Endothelial cell of umbilical vein (primary cell): ENCODE measurements at places on chromosomes 4 and X. TPM values are rescaled to one million over a fixed set of nuclear protein-coding genes. Genes with fewer than 3 reads are reported as not detected.

DNA sequence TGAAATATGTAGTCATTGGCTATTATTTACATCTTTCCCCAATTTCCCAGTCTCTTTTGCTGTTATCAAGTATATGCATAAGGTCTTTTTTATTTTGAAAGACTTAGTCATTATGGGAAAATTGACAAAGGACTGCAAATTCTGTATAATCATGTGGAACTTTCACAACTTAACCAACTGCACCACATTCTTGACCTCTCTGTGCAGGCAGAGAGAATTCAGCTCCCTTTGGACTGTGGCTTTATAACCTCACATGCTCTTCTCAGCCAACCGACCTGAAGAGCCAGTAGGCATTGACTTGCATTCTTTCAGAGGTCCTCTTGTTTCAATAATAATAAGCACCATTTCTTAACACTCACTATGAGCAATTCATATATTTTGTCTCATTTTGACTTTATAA is 66.9 kb downstream of the ANXA3 start:
- DNase-seq = no peak
- no peak overlapping the region for H3K27ac ChIP-seq
- H3K4me3 ChIP-seq = no peak overlapping the region
- peaks cover 9% of the 10 kb centered on the region for H3K4me1 ChIP-seq
- no peaks in the 10 kb centered on the region for H3K27me3 ChIP-seq
- H3K36me3 ChIP-seq = no peaks in the 10 kb centered on the region

TMPRSS11D gene
- total RNA-seq = not detected in 2 replicates

ZIC3 gene
- not detected in 2 replicates for total RNA-seq

- DNase-seq = no peak
- no peak overlapping the region for H3K27ac ChIP-seq
- H3K4me1 ChIP-seq = no peaks in the 10 kb centered on the region
- H3K27me3 ChIP-seq = no peaks in the 10 kb centered on the region
- no peaks in the 10 kb centered on the region for H3K36me3 ChIP-seq
Measured at GRCh38 chr4:183229397-183229796, 90.7 kb downstream of the CLDN22 start.

DNA sequence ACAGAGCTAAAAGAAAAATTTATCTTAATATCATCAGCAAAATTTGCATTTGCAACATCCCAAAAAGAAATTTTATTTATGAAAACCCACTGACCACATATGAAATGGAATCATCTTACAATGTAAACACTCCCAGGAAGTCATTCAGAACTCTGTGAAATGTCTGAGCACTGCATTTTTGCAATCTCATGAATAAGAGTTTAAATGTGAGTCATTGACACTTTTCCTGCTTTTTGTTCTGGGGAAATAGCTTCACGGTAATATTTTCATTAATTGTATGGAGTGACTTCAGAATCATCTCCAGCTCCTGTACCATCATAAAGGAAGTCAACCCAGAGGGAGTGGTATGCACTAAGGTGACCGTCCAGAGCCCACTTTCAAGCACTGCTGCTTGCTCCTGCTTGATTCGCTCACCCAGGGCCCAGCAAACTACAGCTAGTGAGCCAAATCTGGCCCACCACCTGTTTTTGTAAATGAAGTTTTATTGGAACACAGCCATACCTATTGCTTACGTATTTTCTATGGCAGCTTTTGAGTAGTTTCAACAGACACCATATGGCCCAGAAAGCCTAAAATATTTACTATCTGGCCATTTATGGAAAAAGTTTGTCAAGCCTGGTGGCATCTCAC is 17.2 kb downstream of the EDNRA start:
- H3K27me3 ChIP-seq = no peaks in the 10 kb centered on the region
- DNase-seq = peak; percentile 35
- H3K4me1 ChIP-seq = peaks cover 10% of the 10 kb centered on the region
- no peak overlapping the region for H3K27ac ChIP-seq
- no peak overlapping the region for H3K4me3 ChIP-seq

DNA sequence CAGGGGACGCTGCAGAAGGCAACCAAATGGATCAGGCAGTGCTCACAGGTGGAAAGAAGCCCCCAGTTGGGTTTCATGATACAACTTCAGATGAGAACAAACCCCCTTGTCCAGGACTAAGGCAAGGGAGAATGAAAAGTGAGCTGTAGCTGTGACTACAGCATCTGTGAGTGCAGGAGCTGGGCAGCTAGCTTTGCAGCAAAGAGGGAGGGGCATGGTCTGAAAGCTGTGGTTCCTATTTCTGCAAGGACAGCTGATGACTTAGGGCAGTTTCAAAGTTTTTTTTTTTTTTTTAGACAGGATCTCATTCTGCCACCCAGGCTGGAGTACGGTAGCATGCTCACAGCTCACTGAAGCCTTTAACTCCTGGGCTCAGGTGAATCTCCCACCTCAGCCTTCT is 1317.4 kb upstream of the DIAPH2 start:
- H3K27ac ChIP-seq = no peak overlapping the region
- H3K4me1 ChIP-seq = no peaks in the 10 kb centered on the region
- no peaks in the 10 kb centered on the region for H3K27me3 ChIP-seq
- no peaks in the 10 kb centered on the region for H3K36me3 ChIP-seq

TRIM75 gene
- not detected in 2 replicates for total RNA-seq

CCKAR gene
- not detected in 2 replicates for total RNA-seq
